SJSA1 (cell line): ENCODE measurements at places on chromosomes 12 and 14. TPM values are rescaled to one million over a fixed set of nuclear protein-coding genes. Genes with fewer than 3 reads are reported as not detected.

Gene ITGB7
- 0.45 TPM in 1 of 2 replicates, not detected in the other for total RNA-seq

Gene PZP
- not detected in 2 replicates for total RNA-seq

Gene EML1
- total RNA-seq: 86.7 and 94.7 TPM in 2 replicates

Gene DHRS7
- 97.6 and 239 TPM in 2 replicates for total RNA-seq

GRCh38 chr14:102899516-102899900 lies 23.0 kb upstream of the AMN start:
- DNase-seq: no peak
- H3K27me3 ChIP-seq: no peaks in the 10 kb centered on the region
- no peak overlapping the region for H3K4me3 ChIP-seq
- H3K4me1 ChIP-seq: no peaks in the 10 kb centered on the region

DNA sequence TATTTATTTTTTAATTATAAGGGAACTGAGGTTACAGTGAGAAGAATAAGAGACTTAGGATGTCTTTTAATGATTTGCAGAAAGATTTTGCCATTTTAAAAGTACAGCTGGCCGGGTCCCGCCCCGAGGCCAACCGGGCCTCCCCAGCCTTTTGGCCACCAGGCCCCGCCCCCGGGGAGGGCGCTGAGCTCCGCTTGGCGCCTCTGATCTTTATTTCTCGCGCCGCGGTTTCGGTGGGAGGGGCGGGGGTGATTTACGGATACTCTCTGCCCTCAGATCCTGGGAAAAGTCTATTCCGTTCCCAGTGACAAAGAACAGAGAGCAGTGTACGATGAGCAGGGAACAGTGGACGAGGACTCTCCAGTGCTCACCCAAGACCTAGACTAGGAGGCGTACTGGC lies 17.7 kb downstream of the ZFYVE26 start:
- no peak overlapping the region for H3K4me3 ChIP-seq
- H3K27me3 ChIP-seq: no peaks in the 10 kb centered on the region
- peaks cover 42% of the 10 kb centered on the region for H3K36me3 ChIP-seq
- DNase-seq: no peak
- H3K4me1 ChIP-seq: no peaks in the 10 kb centered on the region

- H3K27ac ChIP-seq: no peak overlapping the region
- DNase-seq: no peak
- H3K4me1 ChIP-seq: peaks cover 48% of the 10 kb centered on the region
- no peaks in the 10 kb centered on the region for H3K27me3 ChIP-seq
- no peaks in the 10 kb centered on the region for H3K36me3 ChIP-seq
Measured at GRCh38 chr14:36947362-36947761, 225.0 kb downstream of the SLC25A21 start.

DNA sequence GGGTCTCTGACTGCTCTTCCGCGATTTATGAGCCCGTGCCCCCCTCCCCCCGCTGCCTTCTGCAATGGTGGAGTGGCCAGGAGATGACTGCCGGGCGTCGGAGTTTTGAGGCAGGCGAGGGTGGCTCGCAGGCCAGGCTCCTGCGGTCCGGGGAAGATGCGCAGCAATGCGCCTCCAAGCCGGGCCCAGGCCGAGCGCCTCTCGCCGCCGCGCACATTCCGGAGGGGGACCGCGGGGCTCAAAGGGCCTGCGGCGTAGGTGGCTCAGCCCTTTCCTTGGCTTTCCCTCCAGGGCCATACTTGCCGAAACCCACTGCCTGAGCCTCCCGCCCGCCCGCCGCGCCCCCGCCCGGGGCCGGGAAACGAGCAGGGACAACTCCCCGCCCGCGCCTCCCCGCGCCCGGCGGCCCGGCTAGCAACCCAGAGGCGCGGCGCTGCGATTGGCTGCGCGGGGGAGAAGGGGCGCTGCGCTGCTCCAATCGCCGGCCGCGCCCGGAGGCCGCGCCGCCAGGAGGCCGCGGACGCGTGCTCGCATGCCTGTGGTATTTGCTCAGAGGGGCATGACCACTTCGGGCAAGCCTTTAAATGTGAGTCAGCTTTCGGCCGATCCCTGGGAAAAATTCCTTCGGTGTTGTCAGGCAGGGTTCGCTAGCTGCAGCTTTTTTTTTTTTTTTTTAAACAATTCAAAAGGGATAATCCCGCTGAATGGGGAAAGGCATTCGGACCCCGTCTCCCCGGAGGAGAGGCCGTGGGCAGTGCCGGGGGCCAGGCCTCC lies 157.9 kb upstream of the PARP11 start:
- peaks cover 14% of the 10 kb centered on the region for H3K4me1 ChIP-seq
- peak overlapping the region; percentile 36 for H3K4me3 ChIP-seq
- no peaks in the 10 kb centered on the region for H3K36me3 ChIP-seq

DNA sequence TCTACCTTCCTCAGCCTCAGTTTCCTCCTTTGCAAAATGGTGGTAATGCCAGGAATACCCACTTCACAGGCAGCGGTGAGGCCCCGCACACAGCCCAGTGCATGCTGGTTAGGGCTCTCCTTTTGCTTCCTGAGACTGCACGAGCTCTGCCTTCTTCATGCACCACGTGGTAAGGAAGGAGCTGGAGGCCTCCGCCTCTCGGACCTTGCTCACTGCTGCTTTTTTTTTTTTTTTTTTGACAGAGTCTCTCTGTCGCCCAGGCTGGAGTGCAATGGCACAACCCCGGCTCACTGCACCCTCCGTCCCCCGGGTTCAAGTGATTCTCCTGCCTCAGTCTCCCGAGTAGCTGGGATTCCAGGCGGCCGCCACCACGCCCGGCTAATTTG lies 18.1 kb downstream of the TAMALIN start:
- H3K4me3 ChIP-seq: no peak overlapping the region
- H3K27ac ChIP-seq: no peak overlapping the region
- no peaks in the 10 kb centered on the region for H3K36me3 ChIP-seq
- no peak for DNase-seq
- peaks cover 18% of the 10 kb centered on the region for H3K4me1 ChIP-seq

- no peak for DNase-seq
- H3K27ac ChIP-seq: no peak overlapping the region
- H3K36me3 ChIP-seq: peaks cover 3% of the 10 kb centered on the region; the same call in 1 of the 2 replicates
- H3K4me1 ChIP-seq: no peaks in the 10 kb centered on the region
- H3K4me3 ChIP-seq: no peak overlapping the region
- H3K27me3 ChIP-seq: no peaks in the 10 kb centered on the region
Measured at GRCh38 chr12:12908252-12908651, 16.9 kb downstream of the GPRC5A start.

DNA sequence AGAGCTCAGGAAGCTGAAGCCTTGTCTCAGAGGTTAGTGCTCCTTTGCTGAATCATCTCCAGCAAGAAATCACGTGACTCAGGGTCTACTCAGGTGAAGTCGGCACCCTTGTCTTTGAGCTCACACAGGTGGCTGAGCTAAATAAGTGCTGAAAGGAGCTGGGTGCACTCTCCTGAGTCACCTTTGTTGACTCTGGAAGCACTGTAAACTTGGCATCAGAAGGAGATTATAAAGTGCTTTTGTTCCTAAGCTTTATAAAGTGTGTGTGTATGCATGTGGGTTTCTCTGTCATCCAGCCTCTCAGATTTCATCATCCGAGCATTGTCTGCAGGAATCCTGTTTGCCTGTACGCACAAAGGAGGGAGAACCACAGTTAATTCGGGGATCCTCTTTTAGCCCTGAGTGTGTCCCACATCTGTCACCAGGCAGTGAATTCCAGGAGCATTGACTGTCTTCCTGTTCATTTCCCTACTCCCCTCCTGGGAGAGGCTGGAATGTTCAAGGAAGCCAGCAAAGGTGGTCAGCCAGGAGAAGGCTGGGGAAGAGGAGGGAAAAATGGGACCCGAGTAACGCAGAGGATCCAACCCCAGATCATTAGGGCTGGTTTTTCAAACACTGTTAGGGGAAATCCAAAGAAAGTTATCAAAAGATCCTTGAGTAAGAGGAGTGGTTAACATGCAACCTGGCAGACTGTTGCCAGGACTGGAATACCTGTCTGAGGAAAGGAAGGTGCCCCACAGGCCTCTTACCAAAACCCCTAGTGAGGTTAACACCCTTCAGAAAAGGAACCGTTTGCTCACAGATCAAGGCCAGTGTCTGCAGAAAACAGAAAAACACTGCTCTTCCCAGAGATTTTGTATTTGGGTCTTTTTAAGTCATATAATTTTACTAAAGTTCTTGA lies 157.5 kb upstream of the HIF1A start:
- no peak overlapping the region for H3K4me3 ChIP-seq
- H3K4me1 ChIP-seq: peaks cover 21% of the 10 kb centered on the region
- H3K27ac ChIP-seq: peak overlapping the region; percentile 28
- DNase-seq: peak; percentile 77
- H3K36me3 ChIP-seq: no peaks in the 10 kb centered on the region

- no peaks in the 10 kb centered on the region for H3K4me1 ChIP-seq
- no peaks in the 10 kb centered on the region for H3K36me3 ChIP-seq
- H3K27me3 ChIP-seq: no peaks in the 10 kb centered on the region
- no peak overlapping the region for H3K27ac ChIP-seq
Measured at GRCh38 chr14:25516838-25517237, 466.9 kb upstream of the STXBP6 start.

- DNase-seq: no peak
- no peaks in the 10 kb centered on the region for H3K27me3 ChIP-seq
Measured at GRCh38 chr14:34129927-34130552, 179.2 kb upstream of the EGLN3 start.

DNA sequence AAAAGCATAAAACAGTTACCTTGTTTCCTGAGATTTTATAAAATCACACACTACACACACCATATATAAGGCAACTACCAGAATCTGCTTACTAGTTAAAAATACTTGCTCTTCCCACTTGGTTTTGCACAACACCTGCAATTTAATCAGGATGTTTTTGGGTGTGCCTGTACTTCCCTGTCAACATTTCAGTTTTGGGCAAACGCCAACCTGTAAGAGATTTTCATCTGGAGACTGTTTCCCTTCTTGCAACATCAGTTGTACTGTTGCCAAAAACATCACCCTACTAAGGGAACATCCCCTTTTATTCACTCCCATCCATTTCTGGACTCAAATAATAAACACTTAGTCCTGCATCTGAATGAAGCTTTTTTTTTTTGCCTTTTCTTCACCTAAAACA lies 172.3 kb downstream of the DUSP6 start:
- H3K27me3 ChIP-seq: no peaks in the 10 kb centered on the region
- H3K36me3 ChIP-seq: no peaks in the 10 kb centered on the region
- H3K4me3 ChIP-seq: no peak overlapping the region
- DNase-seq: no peak

GRCh38 chr14:104171029-104171697 lies 32.8 kb downstream of the KIF26A start:
- no peaks in the 10 kb centered on the region for H3K4me1 ChIP-seq
- no peak for DNase-seq
- no peaks in the 10 kb centered on the region for H3K27me3 ChIP-seq
- H3K4me3 ChIP-seq: no peak overlapping the region
- H3K27ac ChIP-seq: no peak overlapping the region
- no peaks in the 10 kb centered on the region for H3K36me3 ChIP-seq

GRCh38 chr12:93056971-93057535 lies 128.0 kb upstream of the EEA1 start:
- no peaks in the 10 kb centered on the region for H3K27me3 ChIP-seq
- no peak overlapping the region for H3K4me3 ChIP-seq
- DNase-seq: no peak
- H3K27ac ChIP-seq: no peak overlapping the region
- no peaks in the 10 kb centered on the region for H3K36me3 ChIP-seq

DNA sequence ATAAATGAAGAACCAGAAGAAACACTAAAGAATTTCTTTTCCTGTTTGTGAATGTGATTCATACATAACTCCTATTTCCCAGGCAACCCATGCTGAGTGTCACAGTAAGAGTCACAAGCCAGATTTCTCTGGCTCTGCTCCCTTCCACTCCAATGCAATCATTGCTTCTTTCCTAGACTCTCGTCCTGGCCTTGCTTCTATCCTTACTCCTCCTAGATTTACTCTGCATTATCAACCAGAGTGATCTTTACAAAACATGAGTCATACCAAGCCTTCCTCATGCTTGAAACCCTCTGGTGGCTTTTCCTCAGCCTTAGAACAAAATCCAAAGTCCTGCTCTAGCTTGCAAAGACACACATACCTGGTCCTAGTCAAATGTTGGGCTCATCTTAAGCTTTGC lies 13.3 kb downstream of the IL22 start:
- H3K4me1 ChIP-seq: no peaks in the 10 kb centered on the region; the same call in 1 of the 2 replicates
- no peak for DNase-seq
- no peaks in the 10 kb centered on the region for H3K36me3 ChIP-seq

DNA sequence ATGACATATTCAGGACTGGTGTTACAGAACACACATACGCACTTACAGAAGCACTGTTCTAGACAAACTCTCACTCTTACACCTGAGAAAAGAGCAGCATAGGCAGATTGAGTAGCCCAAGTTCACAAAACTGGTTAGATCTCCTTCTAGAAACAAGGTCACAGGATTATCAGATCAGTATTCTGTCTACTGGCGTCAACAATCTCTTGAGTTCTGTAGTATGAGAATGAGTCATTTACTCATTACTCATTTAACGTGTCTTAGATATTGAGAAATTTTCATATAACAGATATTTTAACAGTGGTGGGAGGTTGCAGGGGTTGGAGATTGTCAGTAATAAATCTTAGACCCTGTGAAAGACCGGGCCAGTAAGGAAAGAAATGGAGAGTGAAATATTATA lies 2.8 kb upstream of the TSPAN8 start:
- H3K27me3 ChIP-seq: no peaks in the 10 kb centered on the region; the same call in 1 of the 2 replicates
- no peak for DNase-seq
- peaks cover 5% of the 10 kb centered on the region; the same call in 1 of the 2 replicates for H3K4me1 ChIP-seq
- H3K27ac ChIP-seq: no peak overlapping the region
- no peaks in the 10 kb centered on the region for H3K36me3 ChIP-seq

DNA sequence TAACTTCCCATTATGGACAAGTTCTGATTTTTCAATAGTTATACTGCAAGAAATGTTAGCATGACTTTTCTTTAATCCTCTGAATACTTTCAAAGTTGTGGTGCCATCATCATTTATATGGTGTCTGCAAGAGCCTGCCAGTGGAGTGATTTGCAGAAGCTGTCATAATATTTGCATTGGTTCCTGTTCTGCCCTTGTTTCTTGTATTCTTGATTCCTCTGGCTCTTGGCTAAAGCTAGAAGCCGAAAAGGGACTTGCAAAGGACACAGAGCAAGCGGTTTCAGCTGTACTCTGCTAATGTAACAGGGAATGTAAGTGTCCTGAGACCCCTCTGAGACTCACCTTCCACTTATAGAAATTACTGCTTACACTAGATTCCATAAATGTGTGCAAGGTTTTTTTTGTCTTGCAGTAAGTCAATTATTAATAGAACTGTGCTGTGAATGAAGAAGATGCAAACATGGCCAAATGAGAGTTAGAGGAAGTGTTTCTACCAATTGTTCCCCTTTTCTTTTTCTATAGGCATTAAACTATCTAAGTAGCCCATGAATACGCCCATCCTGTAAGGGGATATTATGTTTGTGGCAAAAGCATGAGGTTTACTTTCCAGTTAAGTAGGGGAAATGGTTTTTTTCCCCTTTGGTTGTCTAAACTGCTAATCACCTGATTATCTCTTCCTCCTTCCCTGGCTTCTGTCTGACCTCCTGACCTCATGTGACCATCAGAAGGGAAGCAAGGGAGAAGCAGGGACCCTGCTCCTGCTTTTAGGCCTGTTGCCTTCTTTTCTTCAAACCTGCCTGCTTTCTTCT lies 5.3 kb downstream of the DYRK4 start:
- peaks cover 7% of the 10 kb centered on the region for H3K4me1 ChIP-seq
- no peak for DNase-seq
- H3K36me3 ChIP-seq: no peaks in the 10 kb centered on the region

GRCh38 chr12:109461049-109461845 lies 15.9 kb downstream of the KCTD10 start:
- no peaks in the 10 kb centered on the region for H3K27me3 ChIP-seq
- H3K4me3 ChIP-seq: no peak overlapping the region
- no peak for DNase-seq
